ENCODE measurements at places on chromosomes 16 and 17. TPM values are rescaled to one million over a fixed set of nuclear protein-coding genes. Genes with fewer than 3 reads are reported as not detected.

The RNU2-1 gene
- total RNA-seq, result 802 TPM

The NKIRAS2 gene
- 64.1 TPM for total RNA-seq

DNA sequence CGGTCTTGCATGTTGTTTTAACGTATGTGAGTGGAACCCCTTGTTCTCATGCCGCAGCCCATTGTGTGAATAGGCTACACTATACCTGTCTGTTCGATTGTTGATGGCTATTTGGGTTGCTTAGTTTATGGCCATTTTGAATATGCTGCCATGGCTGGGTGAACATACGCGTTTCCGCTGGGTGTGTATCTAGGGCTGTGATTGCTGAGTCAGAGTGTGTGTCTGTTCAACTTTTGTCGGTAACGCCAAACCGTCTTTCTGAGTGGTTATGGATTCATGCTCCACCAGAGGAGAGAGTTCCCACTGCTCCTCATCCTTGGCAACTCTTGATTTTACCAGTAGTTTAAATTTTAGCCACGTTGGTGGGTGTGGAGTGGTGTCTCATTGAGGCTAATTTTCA, 77.0 kb downstream of the METRNL start:
- no peak for DNase-seq
- no peaks in the 10 kb centered on the region for H3K36me3 ChIP-seq

- H3K27ac ChIP-seq, result no peak overlapping the region
- no peaks in the 10 kb centered on the region for H3K36me3 ChIP-seq
- DNase-seq, result no peak
- no peak overlapping the region for H3K4me3 ChIP-seq
- no peaks in the 10 kb centered on the region for H3K27me3 ChIP-seq
- peaks cover 6% of the 10 kb centered on the region for H3K4me1 ChIP-seq
Measured at GRCh38 chr17:83125515-83126274, 46.3 kb downstream of the METRNL start.

DNA sequence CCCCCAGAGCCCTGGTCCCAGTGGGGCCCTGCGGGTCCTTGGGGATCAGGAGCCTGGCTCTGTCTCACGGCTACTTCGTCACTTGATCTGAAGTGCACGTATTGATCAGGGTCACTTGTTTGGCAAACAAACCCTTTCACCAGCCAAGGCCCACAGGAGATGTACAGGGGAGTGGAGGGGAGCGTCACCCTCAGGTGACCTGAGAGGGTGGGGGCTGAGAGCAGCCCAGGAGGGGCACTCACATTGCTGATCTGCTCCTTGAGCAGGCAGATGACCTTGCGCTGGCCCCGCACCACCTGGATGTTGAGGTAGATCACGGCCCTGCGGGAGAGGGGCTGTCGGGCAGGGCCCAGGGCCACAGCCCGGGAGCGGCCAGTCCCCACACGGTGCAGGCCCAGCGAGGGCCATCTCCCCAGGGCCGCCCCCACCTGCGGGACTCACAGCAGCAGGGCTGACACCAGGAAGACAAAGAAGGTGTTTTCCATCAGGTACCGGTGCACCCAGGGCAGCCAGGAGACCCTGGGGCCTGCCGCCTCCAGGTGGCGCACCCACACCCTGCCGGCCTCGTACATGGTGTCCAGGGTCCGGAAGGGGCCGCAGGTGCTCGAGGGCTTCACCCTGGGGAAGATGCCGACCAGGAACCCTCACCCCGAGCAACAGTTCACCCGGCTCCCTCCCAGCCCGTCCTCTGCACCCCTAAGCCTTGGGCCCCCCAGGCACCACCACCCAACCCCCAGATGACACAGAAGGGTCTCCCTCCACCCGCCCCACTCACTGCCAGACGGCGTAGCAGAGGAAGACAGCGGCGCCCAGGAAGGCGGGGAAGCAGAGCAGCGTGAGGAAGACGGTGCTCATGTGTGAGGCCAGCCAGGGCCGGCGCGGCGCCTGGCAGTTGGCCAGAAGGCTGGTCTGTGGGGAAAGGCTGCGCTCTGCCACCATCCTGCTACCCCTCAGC, 11.3 kb downstream of the TMC6 start:
- H3K36me3 ChIP-seq, result peaks cover 15% of the 10 kb centered on the region
- DNase-seq, result no peak
- H3K4me3 ChIP-seq, result no peak overlapping the region
- no peak overlapping the region for H3K27ac ChIP-seq

- no peak for DNase-seq
- no peak overlapping the region for H3K27ac ChIP-seq
- no peaks in the 10 kb centered on the region for H3K4me1 ChIP-seq
- no peak overlapping the region for H3K4me3 ChIP-seq
- H3K27me3 ChIP-seq, result no peaks in the 10 kb centered on the region
Measured at GRCh38 chr16:74026373-74027281, 270.0 kb upstream of the PSMD7 start.

GRCh38 chr17:82638183-82638773, 10.0 kb downstream of the WDR45B start:
- H3K4me1 ChIP-seq, result no peaks in the 10 kb centered on the region
- no peak for DNase-seq
- H3K27ac ChIP-seq, result no peak overlapping the region
- H3K36me3 ChIP-seq, result peaks cover 20% of the 10 kb centered on the region
- no peak overlapping the region for H3K4me3 ChIP-seq

Data from heart right ventricle (tissue), 16 donors.